ENCODE measurements at places on chromosomes 1 and 21.
A peak's percentile ranks its signal among the peaks of the same experiment; 100 is the strongest.

GRCh38 chr1:1441002-1441888 lies 5.8 kb downstream of the VWA1 start:
- no peak for DNase-seq

GRCh38 chr1:206829282-206829681 lies 36.1 kb upstream of the IL20 start:
- no peak for DNase-seq

DNA sequence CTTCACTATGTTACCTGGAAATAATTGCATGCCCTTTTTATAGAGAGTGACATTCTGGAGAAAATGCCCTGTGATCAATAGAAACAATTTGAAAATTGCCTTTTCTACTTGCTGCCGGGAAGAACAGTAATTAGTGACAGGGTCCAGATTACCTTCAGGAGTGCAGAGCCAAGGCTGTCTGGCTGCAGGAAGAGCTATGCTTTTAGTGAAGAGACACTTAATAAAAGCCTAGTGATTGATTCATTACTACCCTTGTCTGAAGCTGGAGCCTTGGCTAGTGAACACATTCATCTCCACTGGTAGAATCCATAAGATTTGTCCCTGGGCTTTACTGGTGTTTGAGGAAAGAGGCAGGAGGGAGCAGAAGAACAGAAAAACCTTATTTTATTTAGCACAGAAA lies 12.9 kb upstream of the DNASE2B start:
- DNase-seq = no peak

- peak; percentile 18 for DNase-seq
Measured at GRCh38 chr1:87024936-87025540, 110.6 kb downstream of the HS2ST1 start.

GRCh38 chr1:23254584-23254983 lies 37.3 kb upstream of the HTR1D start:
- no peak for DNase-seq

DNA sequence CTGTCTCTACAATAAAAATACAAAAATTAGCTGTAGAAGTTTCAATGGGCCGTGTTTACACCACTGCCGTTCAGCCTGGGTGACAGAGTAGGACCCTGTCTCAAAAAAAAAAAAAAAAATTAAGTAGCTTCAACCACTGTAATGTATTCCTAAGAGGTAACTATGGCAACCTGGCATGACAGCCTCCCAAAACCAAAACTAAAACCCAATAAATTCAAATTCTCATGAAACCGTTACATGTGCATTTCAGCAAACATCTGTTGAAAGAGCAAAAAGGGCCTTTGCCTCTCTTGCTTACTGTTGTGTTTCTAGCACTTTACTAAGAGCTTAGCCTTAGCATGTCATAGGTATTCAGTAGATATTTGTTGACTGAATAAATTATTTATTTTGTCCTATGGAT lies 33.5 kb downstream of the ODR4 start:
- DNase-seq = no peak

- peak; percentile 95 for DNase-seq
Measured at GRCh38 chr1:40531381-40532061, at the start of gene ZNF684. Gene ZNF684 (plus strand): TSS chr1:40531637. CDS start chr1:40533167, 1,530 bp downstream.

- DNase-seq = no peak
Measured at GRCh38 chr1:119001181-119002027, 13.3 kb upstream of the TBX15 start.

- no peak for DNase-seq
Measured at GRCh38 chr1:220564216-220564615, 36.3 kb downstream of the MARK1 start.

- DNase-seq = no peak
Measured at GRCh38 chr1:157652859-157653493, 47.6 kb downstream of the FCRL3 start.

- DNase-seq = peak; percentile 77
Measured at GRCh38 chr1:53526451-53527101, 67.4 kb downstream of the DMRTB1 start.

DNA sequence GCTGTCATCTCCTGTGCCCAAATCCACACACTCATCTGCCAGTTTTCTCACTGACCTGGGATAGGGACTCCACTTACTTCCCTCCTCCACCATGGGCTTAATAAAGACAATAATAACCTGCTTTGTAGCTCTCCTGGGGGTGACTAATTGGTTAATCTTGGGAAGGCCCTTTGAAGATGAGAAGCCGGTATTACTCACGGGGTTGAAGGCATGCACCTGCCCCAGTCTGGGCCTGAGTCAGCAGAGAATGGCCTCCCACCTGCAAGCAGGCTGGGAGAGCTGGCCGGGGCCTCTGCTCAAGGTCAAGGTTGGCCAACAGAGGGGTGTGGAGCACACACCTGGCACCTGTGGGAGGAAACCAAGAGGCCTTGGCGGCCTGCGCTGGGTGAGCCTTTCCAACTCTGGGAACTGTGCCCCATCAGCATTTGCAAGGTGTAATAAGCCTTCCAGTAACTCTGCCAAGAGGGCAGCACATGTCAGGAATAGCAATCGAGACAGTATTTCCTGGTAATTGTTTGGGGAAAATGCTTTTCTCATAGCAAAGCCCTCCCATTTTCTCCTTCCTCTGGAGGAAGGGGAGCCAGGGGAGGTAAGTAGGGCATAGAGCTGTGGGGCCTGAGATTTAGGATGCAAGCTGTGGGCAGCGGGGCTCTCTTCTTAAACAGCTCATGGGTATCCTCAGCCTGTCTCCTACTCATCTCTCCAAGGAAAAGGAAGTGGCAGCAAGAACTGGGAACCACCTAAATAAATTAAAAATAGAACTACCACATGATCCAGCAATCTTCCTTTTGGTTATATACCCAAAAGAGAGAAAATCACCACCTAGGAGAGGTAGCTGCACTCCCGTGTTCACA lies 49.0 kb downstream of the TOMM20 start:
- no peak for DNase-seq

DNA sequence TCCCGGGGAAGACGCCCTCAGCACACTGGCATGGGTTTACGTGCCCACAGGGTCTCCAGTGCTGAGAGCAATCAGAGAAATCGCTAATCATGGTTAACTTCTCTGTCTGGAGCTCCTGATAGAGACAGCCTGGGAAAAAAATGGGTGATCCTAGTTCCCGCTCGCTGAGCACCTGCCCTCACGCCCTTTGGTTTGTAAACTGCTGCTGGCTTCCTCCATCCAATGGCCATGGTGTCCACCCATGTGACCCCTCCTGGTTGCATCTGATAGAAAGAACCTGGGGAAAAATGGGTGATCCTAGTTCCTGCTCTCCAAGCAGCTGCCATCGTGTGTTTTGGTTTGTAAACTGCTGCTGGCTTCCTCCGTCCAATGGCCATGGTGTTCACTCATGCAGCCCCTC lies 402.2 kb downstream of the PRDM2 start:
- DNase-seq = no peak

- peak; percentile 5 for DNase-seq
Measured at GRCh38 chr1:54610048-54610447, 13.3 kb downstream of the FAM151A start.

GRCh38 chr1:20259646-20260045 lies 31.0 kb upstream of the VWA5B1 start:
- no peak for DNase-seq

GRCh38 chr1:116379057-116379630 lies 6.1 kb downstream of the ATP1A1 start:
- DNase-seq = no peak

- DNase-seq = no peak
Measured at GRCh38 chr1:65688848-65689247, 103.8 kb upstream of the PDE4B start.

- no peak for DNase-seq
Measured at GRCh38 chr1:23202263-23202749, 15.0 kb downstream of the HTR1D start.

GRCh38 chr1:118214866-118215265 lies 29.8 kb upstream of the SPAG17 start:
- DNase-seq = no peak

- DNase-seq = peak; percentile 78
Measured at GRCh38 chr1:54121482-54122134, 31.2 kb downstream of the CDCP2 start.

DNA sequence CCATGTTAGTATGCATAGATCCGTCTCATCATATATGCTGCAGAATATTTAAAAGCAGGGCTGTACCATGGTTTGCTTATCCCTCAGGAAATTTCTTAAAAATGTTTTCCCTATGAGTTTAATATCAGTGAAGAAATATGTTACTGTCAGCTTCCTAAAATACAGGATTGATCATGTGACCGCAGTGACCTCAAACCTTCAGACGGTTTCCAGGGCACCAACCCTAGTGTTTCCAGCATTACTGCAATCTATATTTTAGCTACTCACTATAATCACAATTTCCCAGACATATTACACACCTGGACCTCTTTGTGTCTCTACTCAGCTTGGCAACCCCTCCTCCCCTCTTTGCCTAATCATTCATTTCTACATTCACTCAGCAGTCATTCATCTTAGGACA lies 7.7 kb upstream of the SDHB start:
- DNase-seq = no peak

DNA sequence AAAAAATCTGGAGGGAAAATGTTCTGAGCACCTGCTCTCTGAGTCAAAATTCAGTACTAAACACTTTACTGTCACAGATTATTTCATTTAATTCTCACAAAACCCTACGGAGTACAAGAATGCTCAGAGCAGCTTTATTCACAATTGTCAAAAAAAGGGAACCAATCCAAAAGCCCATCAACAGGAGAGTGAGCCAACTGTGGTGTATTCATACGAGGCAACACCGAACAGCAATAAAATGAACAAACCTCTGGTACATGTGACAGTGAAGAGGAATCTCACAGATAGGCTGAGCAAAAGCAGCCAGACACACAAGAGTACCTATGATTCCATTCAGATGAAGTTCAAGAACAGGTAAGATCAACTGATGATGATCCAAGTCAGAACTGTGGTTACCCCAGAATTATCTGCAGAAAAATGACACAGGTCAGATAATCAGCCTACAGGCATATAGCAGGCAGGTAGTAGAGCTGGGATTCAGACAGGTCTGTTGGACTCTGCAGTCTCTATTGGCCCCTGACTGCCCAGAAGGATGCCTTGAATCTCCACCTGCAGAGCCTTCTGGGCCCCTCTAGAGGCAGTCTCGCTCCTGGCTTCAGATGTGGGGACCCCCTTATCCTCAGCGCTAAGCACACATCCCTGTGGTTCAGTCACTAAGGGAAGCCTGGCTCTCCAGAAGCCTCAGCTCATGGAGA lies 19.2 kb downstream of the SLC9A1 start:
- no peak for DNase-seq

DNA sequence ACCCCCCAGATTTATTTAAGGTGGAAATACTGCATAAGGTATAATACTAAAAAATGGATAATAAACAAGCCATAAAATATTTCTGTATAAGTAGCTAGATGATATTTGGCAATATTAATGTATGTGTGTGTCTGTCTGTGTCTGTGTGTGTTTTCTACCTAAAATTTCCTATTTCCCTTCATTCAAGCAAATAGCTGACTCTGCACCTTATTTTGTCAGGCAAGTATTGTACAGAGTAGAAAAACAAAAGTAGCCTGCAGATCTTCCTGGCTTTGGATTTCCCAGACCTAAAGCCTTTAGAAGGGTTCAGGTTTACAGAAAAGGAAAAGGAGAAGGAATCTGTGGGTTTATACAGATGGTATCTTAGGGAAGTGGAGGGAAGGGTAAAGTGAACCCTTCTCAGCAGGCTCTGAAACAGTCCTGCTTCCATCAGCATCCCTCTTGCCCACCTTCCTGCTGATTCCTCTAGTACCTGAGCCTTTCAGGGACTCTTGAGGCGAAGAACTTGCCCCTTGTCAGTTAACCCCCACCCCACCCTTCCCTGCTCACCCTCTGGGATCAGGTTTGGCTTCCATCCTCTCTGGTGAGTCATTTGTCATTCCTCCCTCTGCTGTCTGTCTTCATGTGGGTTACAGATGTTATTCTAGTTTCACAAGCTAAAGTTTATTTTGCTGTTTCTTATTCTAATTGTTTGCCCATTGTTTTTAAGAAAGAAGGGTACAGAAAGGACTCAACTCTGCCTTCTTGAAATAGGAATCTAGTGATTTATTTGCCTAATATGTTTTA lies 21.7 kb upstream of the RGS16 start:
- DNase-seq = no peak

DNA sequence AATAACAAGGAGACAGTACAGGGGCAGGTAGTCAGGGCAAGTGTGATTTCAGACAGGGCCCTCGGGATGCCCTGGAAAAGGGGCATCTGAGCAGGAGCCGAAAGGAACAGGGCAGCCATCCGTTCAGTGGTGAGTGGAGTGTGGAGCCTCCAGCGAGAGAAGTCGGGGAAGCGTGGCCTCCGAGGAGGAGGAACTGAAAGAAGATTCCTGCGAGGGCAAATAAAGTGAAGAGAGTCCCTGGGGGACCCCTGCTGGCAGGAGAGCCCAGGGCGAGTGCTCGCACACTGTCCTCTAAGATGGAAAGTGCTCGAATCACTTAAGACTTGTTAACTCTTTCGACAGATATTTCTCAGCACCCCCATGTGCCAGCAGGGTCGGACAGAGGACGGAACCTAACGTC lies 3.5 kb upstream of the UTS2 start:
- DNase-seq = peak; percentile 9

DNA sequence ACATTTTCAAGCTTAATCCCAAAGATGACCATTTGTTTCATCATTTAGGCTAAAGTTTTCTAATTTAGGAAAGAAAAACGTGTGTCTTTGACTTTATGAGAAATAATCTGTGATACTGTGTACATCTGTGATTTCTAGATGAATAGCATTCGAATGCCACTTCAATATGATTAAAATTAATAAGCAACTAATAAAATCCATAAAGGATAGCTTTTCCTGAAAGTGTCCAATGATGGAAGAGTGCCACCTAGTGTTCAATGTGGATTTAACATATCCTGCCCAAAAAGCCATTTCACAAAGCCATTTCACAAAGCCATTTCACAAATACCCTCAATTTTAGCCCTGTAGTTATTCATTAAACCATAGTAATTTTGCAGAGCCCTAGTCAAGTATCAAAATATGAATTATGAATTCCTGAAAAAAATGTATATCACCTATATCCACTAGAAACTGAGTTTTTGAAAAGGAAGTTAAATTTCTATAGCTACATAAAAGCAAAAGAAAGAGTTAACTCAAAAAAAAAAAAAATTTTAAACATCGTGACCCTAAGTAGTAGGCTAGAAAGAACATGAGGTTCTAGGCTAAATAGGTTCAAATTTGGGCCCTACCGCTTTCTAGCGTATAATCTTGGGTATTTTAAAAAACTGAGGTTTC lies 19.1 kb downstream of the NME7 start:
- DNase-seq = peak; percentile 43

Measured in brain microvascular endothelial cell (primary cell).